ENCODE measurements at places on chromosomes 2 and 18.

DNA sequence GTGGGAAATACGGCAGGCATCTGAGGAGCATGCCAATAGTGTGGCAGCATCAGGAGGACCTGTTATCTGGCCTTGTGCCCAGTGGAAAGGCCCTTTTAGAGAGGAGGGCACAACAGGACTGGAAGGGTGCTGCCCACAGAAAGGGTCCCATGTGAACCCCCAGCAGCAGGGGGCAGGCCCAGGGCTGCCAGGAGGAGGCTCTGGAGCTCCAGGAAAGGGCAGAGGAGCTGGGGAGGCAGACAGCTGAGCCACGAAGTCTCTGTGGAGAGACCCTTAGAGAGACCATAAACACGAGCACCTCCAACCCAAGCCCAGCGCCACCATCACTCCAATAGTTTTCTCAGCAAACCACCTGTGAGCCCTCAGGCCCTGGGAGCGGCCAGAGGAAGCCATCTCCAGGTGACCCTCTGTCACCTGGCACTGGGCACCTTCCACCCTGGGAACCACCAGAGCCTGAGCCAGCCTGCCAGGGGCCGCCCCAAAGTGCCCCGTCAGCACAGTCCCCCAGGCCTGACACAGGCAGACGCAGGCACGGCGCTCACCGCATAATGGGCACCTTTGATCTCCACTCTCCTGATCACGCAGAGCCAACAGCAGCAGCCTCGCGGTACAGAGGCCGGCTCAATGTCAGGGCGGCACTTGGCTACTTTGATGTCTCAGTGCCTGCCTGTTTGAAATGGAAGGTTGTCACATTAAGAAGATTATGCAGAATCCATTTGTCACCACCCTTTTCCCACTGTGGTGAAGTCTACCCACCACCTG is 162.5 kb upstream of the RAB6C start:
- no peak for DNase-seq
- no peak overlapping the region for H3K27ac ChIP-seq
- no peaks in the 10 kb centered on the region for H3K36me3 ChIP-seq
- H3K27me3 ChIP-seq: no peaks in the 10 kb centered on the region
- no peaks in the 10 kb centered on the region for H3K4me1 ChIP-seq
- no peak overlapping the region for H3K4me3 ChIP-seq

GRCh38 chr2:223545830-223546229 is 56.3 kb downstream of the SCG2 start:
- H3K27ac ChIP-seq: no peak overlapping the region
- no peak for DNase-seq
- peaks cover 3% of the 10 kb centered on the region for H3K4me1 ChIP-seq
- H3K27me3 ChIP-seq: no peaks in the 10 kb centered on the region

DNA sequence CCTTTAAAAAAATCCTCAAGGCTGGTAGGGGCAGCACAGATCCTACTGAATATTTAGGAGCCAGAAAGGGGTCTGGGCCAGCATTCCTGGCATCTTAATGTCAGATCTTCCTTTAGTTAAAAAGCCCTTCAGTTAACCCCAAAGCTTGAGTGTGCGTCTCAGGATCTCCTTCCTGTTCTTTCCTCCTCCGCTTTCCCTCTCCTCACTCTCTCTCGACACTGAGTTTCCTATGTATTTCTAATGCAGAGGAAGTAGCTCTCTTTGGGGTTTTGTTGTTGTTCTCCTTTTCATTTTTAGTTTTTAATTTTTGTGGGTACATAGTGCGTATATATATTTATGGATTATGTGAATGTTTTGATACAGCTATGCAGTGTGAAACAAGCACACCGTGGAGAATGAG is 109.9 kb upstream of the COPS8 start:
- H3K4me3 ChIP-seq: no peak overlapping the region
- no peaks in the 10 kb centered on the region for H3K27me3 ChIP-seq
- H3K4me1 ChIP-seq: no peaks in the 10 kb centered on the region
- H3K36me3 ChIP-seq: no peaks in the 10 kb centered on the region
- DNase-seq: no peak

DNA sequence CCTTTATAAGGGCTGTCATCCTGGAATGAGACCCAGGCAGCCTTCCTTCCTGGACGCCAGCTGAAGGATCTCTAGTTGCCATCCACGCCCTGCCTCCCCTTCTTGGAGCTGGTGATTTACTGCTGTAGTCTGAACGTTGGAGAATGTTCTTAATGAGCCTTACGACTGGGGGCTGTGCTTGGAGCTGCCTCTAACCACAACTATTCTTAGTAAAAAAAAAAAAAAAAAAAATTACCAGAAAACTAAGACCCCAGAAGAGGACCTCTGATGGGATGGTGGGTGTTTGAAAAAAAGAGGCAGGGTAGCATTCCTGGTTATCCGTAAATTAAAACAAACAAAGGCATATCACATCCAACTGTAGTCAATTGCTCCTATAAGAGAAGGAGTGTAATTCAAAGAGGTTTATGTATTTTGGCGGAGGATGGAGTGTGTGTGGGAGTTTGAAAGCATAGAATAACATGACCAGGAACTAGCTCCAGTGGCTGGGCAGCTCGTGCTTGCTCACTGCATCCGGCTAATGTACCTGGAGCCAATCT is 105.4 kb downstream of the QPCT start:
- DNase-seq: no peak
- no peak overlapping the region for H3K27ac ChIP-seq
- no peaks in the 10 kb centered on the region for H3K4me1 ChIP-seq
- no peaks in the 10 kb centered on the region for H3K36me3 ChIP-seq
- H3K4me3 ChIP-seq: no peak overlapping the region
- H3K27me3 ChIP-seq: no peaks in the 10 kb centered on the region

DNA sequence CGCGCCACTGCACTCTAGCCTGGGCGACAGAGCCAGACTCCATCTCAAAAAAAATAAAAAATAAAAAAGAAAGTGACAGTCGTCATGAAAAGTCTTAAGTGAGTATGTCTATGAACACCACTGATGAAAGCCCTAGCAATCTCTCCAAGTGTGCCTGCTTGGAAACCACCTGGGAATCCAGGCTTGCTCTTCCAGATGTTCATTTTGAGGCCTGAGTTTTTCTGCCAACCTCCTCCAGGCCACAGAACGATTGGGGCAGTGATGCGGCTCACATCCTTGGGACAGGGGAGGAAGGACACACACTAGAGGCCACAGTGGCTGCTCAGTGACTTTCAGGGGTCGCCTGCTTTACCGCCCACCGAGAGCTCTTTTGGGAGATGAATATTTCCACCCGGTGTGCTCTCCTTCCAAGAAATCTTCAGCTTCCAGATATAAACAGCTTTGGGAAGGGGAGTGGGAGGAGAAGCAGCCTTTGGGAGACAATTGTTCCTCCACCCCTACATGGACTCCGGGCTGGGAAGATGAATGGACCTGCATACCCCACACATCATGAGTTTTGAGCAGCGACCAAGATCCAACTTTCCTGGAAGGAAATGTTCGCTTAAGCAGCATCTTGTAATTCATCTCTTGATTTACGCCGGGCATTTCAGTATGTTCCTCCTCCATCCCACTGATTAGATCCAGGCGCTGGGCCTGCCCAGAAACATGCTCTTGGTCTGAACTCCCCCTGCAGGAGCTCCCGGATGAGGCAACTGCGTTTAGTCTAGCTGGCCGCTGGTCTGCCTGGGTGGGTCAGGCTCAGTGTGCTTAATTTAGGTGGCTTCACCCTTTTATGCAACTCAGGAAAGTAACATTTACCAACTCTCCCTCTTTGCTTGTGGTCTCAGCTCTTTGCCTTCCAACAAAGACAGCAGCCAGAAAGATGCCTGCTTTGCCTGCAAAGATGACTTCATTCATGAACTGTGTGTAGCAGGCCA is 6.2 kb upstream of the ARMC9 start:
- H3K4me1 ChIP-seq: peaks cover 6% of the 10 kb centered on the region
- no peaks in the 10 kb centered on the region for H3K27me3 ChIP-seq
- H3K27ac ChIP-seq: peak overlapping the region; percentile 98
- no peaks in the 10 kb centered on the region for H3K36me3 ChIP-seq
- H3K4me3 ChIP-seq: no peak overlapping the region

GRCh38 chr2:138827426-138828054 is 47.4 kb upstream of the NXPH2 start:
- H3K36me3 ChIP-seq: no peaks in the 10 kb centered on the region
- no peak overlapping the region for H3K4me3 ChIP-seq
- H3K27ac ChIP-seq: no peak overlapping the region
- no peaks in the 10 kb centered on the region for H3K4me1 ChIP-seq

- peaks cover 32% of the 10 kb centered on the region for H3K4me1 ChIP-seq
- peak overlapping the region; percentile 100 for H3K27ac ChIP-seq
- no peaks in the 10 kb centered on the region for H3K36me3 ChIP-seq
- peak overlapping the region; percentile 92 for H3K4me3 ChIP-seq
- DNase-seq: peak; percentile 53
These were observed 2.8 kb downstream of the FOSL2 start for GRCh38 chr2:28395334-28396061.

GRCh38 chr2:192162392-192163042 is 32.2 kb downstream of the TMEFF2 start:
- no peak overlapping the region for H3K4me3 ChIP-seq
- no peaks in the 10 kb centered on the region for H3K36me3 ChIP-seq
- no peak overlapping the region for H3K27ac ChIP-seq
- H3K4me1 ChIP-seq: no peaks in the 10 kb centered on the region

GRCh38 chr2:191213333-191213732 is 31.9 kb upstream of the MYO1B start:
- no peaks in the 10 kb centered on the region for H3K36me3 ChIP-seq
- no peak overlapping the region for H3K4me3 ChIP-seq
- no peak overlapping the region for H3K27ac ChIP-seq
- DNase-seq: no peak

DNA sequence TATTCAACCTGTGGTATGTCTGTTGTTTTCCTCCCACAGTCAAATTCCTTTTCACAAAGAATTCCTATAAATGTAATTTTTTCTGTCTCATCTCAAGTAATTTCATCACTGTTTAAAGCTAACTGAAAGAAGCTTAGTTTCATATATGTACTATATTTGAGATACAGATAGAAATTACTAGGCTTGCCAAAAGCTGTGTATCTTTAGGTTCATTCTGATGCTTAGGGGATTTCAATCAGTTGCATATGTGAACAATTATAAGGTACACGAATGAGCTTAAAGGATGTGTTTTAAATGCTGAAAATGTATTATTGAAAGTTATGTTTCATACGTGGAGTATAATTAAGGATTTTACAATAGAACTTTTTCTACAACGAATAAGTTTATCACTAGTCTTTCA is 59.2 kb upstream of the DSG1 start:
- H3K27me3 ChIP-seq: no peaks in the 10 kb centered on the region
- H3K36me3 ChIP-seq: no peaks in the 10 kb centered on the region
- H3K4me3 ChIP-seq: no peak overlapping the region

DNA sequence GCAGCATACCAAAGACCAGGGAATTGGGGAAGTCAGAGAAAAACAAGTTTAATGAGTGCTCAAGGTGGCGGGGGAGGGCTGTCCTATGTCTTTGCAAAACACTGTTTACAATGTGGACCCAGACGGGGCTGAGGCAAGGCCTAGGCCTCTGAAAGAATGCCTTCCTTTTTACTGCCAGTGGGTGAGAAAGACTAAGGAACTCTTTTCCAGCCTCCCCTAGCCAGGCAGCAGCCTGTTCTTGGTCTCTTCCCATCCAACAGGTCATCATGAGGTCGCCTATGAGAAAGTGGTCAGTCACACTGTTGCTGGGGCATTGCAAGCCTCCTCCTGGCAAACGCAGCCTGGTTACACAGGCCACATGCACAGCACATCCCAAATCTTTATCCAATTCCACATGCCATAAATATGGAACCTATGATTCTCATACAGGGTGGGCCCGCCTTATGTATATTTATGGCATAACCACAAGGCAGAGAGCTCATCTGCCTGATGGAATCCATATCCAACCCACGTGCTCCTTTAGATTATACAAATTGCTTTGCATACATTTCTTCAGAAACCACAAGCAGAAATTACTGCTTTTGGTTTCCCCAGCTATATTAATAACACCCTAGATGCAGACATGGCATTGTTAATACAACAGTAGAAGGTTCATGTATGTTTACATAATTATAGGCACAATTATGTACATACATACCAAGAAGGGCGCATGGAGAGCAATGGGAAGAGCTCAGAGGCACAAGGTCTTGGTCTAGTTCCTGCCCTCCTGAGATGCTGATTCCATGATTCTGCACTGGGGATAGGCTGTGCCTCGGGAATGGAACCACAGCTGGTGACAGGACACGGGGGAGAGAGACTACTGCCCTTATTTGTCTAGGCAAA is 48.6 kb downstream of the NRP2 start:
- H3K27me3 ChIP-seq: no peaks in the 10 kb centered on the region
- no peak overlapping the region for H3K27ac ChIP-seq
- H3K4me3 ChIP-seq: no peak overlapping the region
- DNase-seq: no peak
- no peaks in the 10 kb centered on the region for H3K4me1 ChIP-seq

- H3K27ac ChIP-seq: no peak overlapping the region
- H3K27me3 ChIP-seq: no peaks in the 10 kb centered on the region
- no peaks in the 10 kb centered on the region for H3K36me3 ChIP-seq
- H3K4me3 ChIP-seq: no peak overlapping the region
These were observed 123.0 kb upstream of the SETBP1 start for GRCh38 chr18:44557616-44558151.

DNA sequence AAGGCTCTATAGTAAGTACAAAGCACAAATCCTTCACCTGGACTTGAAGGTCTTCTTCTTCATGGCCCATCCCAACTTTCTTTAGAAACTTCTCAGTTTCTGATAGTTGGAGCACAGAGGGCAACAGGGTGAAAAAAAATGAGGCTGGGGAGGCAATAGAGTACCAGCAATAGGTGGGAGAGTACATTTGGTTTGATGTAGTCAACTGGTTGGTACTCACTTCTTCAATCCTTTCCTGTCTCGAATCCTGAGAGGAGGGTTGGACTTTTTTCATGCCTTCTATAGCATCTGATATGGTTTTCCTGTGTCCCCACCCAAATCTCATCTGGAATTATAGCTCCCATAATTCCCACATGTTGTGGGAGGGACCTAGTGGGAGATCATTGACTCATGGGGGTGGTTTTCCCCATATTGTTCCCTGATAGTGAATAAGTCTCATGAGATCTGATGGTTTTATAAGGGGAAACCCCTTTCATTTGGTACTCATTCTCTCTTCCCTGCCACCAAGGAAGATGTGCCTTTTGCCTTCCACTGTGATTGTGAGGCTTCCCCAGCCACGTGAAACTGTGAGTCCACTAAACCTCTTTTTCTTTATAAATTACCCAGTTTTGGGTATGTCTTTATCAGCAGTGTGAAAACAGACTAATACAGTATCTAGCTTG is 75.9 kb upstream of the LCLAT1 start:
- no peak for DNase-seq
- H3K27me3 ChIP-seq: no peaks in the 10 kb centered on the region
- H3K4me1 ChIP-seq: no peaks in the 10 kb centered on the region
- peak overlapping the region; percentile 76 for H3K27ac ChIP-seq
- no peak overlapping the region for H3K4me3 ChIP-seq

- H3K4me1 ChIP-seq: no peaks in the 10 kb centered on the region
- no peak overlapping the region for H3K27ac ChIP-seq
- H3K4me3 ChIP-seq: no peak overlapping the region
These were observed 165.1 kb upstream of the TPO start for GRCh38 chr2:1248187-1248586.

GRCh38 chr2:238986491-238987351 is 138.8 kb downstream of the TWIST2 start:
- no peak for DNase-seq
- H3K27ac ChIP-seq: no peak overlapping the region
- H3K4me1 ChIP-seq: no peaks in the 10 kb centered on the region
- no peaks in the 10 kb centered on the region for H3K36me3 ChIP-seq
- no peaks in the 10 kb centered on the region for H3K27me3 ChIP-seq
- no peak overlapping the region for H3K4me3 ChIP-seq

Data from breast epithelium (tissue), 4 donors.